ENCODE measurements at places on chromosomes 7 and 10.

DNA sequence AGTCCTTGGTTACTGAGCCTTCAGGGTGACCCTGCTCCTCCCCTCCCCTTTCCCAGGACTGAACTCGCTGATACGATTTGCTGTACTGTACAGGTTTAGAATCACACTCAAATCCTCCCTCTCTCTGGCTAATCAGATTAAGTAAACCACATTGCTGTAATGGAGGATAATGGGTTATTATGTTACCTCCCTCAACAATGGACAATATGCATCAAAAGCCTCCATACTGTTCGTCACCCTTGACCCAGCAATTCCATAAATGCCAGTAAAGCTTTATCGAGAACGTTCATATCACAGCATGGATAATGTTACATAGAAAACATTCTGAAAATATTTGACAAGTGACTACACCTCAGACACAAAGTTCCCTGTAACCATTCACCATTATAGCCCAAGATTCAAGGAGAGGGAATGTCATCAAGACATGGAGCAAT is 61.7 kb downstream of the FAM107B start:
- H3K27me3 ChIP-seq = no peaks in the 10 kb centered on the region
- DNase-seq = no peak
- H3K4me1 ChIP-seq = no peaks in the 10 kb centered on the region
- H3K27ac ChIP-seq = peak overlapping the region; percentile 52
- H3K36me3 ChIP-seq = no peaks in the 10 kb centered on the region

DNA sequence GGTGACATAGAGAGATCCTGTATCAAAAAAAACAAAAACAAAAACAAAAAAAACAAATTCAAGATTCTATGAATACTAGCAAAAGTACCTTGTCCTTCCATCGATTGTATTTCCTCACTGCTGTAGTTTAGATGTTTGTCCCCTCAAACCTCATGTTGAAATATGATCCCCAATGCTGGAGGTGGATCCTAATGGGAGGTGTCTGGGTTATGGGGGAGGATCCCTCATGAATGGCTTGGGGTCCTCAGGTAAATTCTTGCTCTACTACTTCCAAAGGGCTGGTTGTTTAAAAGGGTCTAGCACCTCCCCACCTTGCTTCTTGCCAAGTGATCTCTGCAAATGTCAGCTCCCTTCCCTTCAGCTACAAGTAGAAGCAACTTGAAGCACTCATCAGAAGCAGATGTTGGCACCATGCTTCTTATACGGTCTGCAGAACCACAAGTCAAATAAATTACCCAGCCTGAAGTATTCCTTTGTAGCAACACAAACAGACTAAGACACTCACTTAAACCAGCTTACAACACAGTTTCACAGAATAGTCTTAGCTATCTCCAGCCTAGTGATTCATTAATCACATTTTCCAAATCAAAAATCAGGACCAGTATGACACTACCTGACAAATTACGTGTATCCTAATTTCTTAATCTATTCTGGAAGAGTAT is 20.7 kb downstream of the ABI1 start:
- H3K27ac ChIP-seq = no peak overlapping the region
- no peaks in the 10 kb centered on the region for H3K36me3 ChIP-seq

GRCh38 chr7:116942504-116942903 is 10.8 kb upstream of the ST7 start:
- H3K36me3 ChIP-seq = no peaks in the 10 kb centered on the region
- no peak for DNase-seq
- no peak overlapping the region for H3K27ac ChIP-seq
- no peaks in the 10 kb centered on the region for H3K4me1 ChIP-seq

- no peak overlapping the region for H3K27ac ChIP-seq
- no peak for DNase-seq
- H3K36me3 ChIP-seq = no peaks in the 10 kb centered on the region
- H3K27me3 ChIP-seq = no peaks in the 10 kb centered on the region
- H3K4me1 ChIP-seq = no peaks in the 10 kb centered on the region
Observed at GRCh38 chr10:72637398-72637857, 11.5 kb upstream of the MICU1 start.

- H3K4me1 ChIP-seq = no peaks in the 10 kb centered on the region
- no peaks in the 10 kb centered on the region for H3K27me3 ChIP-seq
- no peaks in the 10 kb centered on the region for H3K36me3 ChIP-seq
- H3K27ac ChIP-seq = no peak overlapping the region
Observed at GRCh38 chr7:96055717-96056116, 266.2 kb downstream of the SLC25A13 start.

DNA sequence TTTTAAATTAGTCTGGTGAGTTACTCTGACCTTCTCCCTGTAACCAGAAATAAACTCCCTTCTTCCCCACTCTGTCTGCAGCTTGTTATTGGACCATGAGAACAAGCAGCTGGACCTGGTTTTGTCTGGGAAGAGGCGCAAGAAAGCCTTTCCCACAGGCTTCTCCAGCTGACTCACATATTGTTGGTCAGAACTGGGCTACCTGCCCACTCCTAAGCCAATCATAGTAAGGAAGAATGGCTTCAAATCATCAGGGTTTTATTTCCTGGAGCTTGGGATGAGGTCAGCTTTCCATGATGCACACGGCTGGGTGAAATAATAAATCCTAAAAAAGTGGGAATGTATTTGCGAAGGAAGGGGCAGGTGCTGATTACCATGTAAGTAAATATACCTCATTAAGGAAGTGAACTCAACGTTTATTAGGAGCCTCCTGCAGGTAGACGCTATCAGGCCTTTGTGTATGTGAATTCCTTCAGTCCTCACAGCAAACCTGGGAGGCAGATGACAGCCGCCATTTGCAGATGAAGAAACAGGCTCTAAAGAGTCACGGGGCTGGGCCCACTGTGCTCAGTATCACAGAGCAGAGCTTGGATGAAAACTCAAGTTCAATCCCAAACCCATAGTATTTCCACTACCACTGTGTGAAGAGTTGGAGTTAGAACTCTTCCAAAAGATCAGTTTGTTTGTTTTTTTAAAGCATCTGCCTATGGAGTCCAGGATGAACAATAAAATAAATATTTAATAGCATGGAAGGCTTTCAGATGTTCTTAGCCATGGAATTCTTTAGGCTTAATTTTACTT is 32.8 kb downstream of the IL15RA start:
- H3K4me3 ChIP-seq = no peak overlapping the region
- H3K27me3 ChIP-seq = peaks cover 4% of the 10 kb centered on the region
- peaks cover 37% of the 10 kb centered on the region for H3K4me1 ChIP-seq
- peaks cover 2% of the 10 kb centered on the region for H3K36me3 ChIP-seq

DNA sequence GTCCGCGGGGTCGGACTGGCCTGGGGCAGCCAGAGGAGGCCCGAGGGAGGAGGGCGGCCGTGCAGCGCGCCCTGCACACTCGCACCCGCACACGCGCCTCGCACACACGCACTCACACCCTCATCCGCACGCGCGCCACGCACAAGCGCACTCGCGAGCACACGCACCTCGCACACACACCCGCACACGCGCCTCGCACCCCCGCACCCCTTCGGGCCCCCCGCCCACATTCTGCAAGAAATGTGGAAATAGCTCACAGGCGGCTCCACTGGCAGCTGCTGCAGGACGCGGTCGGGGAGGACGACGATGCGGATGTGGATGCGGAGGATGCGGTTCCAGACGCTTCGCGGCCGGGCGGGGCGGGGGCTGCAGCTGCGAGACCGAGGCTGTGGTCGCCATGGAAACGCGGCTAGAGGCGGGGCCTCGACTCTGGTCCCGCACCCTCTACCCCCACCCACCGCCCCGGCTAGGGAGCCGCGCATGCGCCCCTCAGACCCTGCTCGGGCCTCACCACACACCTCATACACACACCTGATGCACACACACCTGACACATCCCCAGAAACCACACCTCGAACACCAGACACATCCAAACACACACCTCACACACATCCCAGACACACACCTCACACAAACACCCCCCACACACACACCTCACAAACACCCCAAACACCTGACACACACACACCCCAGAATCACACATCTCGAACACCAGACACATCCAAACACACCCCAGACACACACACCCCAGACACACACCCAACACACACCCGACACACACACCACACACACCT is at the start of gene CALY:
TSS of gene CALY (minus strand) at position 320 of the 793 bp plus-strand sequence. CDS start 7,907 bp downstream, outside the sequence.
- peaks cover 24% of the 10 kb centered on the region for H3K4me1 ChIP-seq
- H3K27me3 ChIP-seq = peaks cover 36% of the 10 kb centered on the region

DNA sequence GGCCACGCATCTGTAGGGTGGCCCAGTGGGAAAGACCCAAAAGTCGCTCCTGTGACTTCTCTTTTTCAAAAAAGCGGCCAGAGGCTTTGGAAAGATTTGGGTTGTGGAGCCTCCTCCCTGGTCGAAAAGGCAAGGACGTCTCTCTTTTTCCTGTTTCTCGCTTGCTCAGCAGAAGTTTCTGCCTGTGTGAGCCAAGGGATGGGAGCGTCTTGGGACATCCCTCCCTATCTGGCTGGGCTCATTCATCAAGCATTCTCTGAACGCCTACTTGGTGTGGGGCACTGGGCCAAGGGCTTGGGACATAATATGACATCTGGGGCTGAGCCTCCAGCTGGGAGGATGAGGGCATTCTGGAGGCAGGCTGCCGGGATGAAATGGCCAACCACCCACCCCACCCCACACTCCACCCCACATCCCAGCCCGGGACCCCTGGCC is 120.9 kb downstream of the C10orf105 start:
- peak overlapping the region; percentile 67 for H3K27ac ChIP-seq
- H3K27me3 ChIP-seq = no peaks in the 10 kb centered on the region
- DNase-seq = no peak
- peaks cover 24% of the 10 kb centered on the region for H3K4me1 ChIP-seq

DNA sequence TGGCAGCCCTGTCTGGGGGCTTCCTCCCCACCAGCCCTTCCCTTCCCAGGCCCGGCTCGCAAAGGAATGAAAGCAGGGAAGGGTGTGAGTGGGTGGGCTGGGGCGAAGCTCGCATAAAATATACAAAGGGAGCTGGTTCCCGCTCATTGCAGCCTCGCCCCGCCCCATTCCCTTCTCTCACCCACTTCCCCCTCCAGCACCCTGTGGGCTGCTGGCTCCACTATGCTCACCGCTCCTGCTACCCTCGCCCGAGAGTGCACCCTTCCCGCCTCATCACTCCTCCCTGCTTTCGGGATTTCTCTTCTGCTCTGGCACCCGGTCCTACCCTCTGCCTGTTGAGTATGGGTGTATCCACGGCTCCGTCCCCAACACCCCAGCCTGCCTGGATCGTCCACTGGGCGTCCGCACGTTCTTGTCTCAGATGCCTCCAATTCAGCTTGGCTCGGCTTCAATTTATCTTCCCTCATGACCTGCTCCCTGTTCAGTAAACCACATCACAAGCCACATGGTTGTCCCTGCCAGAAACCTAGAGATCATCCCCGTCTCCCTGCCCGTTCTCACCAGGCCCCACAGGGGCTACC is 14.4 kb upstream of the TTYH3 start:
- H3K27ac ChIP-seq = peak overlapping the region; percentile 75
- no peak overlapping the region for H3K4me3 ChIP-seq
- DNase-seq = no peak
- no peaks in the 10 kb centered on the region for H3K36me3 ChIP-seq
- no peaks in the 10 kb centered on the region for H3K27me3 ChIP-seq

DNA sequence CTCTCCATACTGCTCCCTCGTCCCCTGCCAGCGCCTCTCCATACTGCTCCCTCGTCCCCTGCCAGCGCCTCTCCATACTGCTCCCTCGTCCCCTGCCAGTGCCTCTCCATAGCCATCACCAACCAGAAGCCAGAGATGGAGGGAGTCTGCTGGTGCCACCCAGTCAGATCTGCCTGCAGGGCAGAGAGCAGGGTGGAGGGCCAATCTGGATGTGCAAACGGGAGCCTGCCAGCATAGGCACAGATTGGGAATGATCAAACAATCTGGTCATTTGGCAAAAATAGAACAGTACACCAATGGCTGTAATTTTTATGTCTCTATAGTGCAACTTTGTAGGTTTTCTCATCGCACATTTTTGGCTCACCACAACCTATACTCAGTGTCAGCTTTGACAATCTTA is 76.9 kb upstream of the LRRC4 start:
- H3K4me1 ChIP-seq = peaks cover 36% of the 10 kb centered on the region
- no peak overlapping the region for H3K27ac ChIP-seq
- H3K4me3 ChIP-seq = no peak overlapping the region
- H3K36me3 ChIP-seq = no peaks in the 10 kb centered on the region

DNA sequence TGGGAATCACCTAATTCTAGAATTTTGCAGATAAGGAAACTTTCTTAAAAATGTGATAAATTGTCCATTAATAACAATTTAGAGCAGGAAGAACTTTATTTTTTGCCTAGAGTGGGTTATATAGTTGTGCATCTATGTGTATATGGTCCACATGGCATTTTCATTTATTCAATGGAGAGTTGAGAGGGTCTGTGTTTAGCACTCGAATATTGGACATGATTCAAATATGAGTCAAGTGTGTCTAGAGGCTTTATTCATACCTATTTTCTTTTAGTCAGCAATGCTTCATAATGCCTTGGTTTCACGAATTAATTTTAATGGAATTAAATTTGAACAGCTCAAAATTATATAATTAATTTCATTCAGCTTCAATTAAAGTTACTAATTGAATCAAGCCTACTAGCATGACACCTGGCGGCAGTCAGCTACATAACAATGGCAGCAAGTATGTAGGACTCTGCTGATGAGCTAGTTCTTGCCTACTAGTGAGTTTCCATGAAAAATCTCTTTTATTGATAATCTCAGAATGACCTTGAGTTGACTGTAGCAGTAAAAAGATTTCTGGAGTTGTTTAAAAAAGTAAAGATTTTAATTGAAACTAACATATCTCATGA is 17.7 kb downstream of the MDFIC start:
- H3K27ac ChIP-seq = no peak overlapping the region
- H3K4me3 ChIP-seq = no peak overlapping the region
- DNase-seq = no peak
- peaks cover 1% of the 10 kb centered on the region for H3K4me1 ChIP-seq
- no peaks in the 10 kb centered on the region for H3K27me3 ChIP-seq
- no peaks in the 10 kb centered on the region for H3K36me3 ChIP-seq

DNA sequence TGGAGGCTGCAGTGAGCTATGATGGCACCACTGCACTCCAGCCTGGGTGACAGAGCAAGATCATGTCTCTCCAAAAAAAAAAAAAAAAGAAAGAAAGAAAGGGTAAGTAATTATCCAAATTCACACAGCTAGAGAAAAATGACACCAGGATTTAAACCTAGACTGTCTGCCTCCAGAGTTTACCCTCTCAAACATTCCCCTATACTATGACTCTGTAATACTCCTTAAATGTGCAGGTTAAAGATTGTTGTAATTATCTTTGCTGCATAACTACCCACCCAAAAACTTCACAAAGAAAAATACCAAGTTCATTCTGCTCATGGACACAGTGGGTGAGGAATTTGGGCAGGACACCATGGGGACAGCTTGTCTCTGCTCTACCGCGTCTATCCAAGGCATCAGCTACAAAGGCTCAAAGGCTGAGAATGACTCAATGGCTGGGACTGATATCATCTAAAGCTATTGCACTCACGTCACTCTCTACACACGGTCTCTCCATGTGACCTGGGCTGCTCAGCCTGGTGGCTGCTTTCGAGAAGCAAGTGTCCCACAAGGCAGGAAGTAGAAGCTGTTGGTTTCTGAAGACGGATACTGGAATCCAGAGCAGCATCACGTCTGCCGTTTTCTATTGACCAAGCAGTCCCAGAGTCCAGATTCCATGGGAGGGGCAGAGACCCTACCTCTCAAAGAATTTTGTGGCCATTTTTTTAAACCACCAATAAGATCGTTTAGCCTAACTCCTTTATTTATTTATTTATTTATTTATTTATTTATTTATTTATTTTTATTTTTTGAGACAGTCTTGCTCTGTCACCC is 185.7 kb upstream of the AUTS2 start:
- no peak overlapping the region for H3K27ac ChIP-seq
- H3K27me3 ChIP-seq = peaks cover 5% of the 10 kb centered on the region
- no peak for DNase-seq
- peaks cover 6% of the 10 kb centered on the region for H3K4me1 ChIP-seq
- H3K36me3 ChIP-seq = no peaks in the 10 kb centered on the region
